BJ (cell line): ENCODE measurements at places on chromosomes 13 and 19.

DNA sequence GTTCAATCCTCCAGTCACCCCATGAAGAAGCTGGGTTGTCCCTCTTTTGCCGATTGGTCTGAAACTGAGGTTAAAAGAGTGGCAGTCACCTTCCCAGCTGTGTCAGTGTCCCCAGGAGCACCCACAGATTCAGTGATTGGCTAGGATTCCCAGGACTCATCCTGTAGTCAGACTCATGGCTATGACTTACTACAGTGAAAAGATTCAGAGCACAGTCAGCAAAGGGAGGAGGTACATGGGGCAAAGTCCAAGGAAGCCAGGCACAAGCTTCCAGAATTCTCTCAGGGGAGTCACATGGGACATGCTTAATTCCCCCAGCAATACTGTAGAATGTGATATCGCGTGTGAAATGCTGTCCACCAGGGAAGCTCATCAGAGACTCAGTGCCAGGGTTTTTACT, 14.2 kb downstream of the ZNF473 start:
- no peak for DNase-seq

DNA sequence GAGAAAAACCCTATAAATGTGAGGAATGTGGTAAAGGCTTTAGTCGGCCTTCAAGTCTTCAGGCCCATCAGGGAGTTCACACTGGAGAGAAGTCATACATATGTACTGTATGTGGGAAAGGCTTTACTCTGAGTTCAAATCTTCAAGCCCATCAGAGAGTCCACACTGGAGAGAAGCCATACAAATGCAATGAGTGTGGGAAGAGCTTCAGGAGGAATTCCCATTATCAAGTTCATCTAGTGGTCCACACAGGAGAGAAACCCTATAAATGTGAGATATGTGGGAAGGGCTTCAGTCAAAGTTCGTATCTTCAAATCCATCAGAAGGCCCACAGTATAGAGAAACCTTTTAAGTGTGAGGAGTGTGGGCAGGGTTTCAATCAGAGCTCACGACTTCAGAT, 11.7 kb downstream of the ZNF226 start:
- DNase-seq: no peak

GRCh38 chr19:55597501-55597921, 1.8 kb downstream of the FIZ1 start:
- no peak for DNase-seq

DNA sequence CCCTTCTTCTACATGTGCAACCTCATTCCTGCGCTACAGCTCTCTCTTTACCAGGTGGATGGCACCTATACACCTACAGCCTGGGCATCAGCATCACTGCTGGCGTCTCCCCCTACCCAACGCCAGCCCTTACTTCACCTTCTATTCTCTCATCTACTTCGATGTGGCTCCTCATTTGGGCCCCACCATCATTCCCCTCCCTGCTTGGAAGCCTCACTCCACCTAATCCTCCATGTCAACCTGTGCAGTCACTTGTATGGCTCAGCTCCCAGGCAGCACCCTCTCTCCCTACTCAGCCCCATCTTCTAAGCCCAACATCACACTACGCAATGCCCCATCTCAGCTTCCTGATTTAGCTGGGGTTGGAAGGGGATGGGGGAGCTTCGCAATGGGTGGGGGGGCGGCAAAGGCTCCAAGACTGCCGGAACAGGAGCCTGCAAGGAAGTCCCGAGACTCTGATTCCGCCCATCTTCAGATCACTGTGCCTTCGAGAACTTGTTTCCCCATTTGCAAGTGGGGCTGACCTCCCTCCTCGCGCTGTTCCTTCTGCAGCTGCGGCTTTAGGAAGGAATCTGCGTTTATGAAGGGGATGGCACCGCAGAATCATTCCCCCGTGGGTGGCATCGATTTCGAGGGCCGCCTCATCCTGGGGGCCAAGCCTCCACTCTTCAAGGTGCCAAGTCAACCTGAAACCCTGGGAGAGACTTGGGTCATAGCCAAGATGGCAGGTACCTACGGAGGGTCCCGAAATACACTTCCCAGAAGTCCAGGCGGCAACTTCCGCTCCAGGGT, 913 bp downstream of the MZF1 start:
- DNase-seq: no peak

DNA sequence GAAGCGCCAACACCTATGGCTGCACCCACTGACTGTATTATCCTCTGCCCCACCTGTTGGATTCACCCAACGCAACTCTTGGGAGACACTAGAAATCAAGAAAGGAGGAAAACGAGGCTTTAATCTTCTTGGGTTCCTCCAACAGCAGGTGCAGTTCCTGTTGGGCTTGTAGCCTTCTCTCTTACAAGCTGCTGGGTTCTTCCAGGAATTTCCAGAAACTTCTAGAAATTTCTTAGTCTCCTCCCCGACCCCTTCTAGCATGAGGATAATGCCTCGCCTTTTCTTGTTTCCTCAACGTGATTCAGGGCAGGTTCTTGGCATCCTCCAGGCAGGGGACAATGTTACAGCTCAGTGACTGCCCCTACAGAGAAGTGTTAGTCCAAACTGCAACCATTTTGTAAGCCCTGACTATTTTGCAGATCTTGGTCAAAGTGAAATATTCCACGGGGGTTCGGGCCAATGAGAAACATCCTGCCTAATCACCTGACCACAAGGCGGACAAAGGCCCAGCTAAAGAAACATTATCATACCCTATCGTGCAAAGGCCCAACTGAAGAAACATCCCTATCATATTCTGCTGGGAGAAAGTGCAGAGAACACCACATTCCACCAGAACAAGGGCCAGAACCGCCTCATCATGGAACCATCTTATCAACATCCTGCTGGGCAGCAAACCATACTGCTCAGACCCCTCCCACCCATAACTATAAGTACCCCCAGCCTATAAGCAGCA, 614 bp upstream of the PNMA8A start:
- no peak for DNase-seq

GRCh38 chr13:75725736-75726135, 89.6 kb downstream of the LMO7 start:
- DNase-seq: no peak

GRCh38 chr13:23513455-23513854, 56.8 kb upstream of the TNFRSF19 start:
- DNase-seq: no peak

GRCh38 chr13:66159511-66159910, 1070.6 kb downstream of the PCDH9 start:
- DNase-seq: no peak

DNA sequence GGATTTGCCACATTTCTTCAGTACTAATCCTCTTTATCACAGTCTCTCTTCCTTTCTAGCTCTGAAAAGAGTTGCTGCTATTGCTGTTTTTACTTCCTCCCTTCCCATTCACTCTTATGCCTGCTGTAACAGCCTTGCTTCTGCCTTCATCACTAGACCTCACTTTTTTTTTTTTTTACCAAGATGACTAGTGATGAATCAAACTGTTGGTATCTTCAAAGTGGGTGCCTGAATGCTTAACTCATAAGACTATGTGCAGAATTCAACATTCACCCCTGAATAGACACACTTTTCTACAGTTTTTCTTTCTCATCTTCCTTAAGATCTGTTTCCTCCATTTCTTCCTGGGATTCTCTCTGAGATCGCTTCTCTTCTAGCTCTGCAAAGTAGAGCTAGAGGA, 217.2 kb upstream of the HTR2A start:
- DNase-seq: peak; percentile 45

DNA sequence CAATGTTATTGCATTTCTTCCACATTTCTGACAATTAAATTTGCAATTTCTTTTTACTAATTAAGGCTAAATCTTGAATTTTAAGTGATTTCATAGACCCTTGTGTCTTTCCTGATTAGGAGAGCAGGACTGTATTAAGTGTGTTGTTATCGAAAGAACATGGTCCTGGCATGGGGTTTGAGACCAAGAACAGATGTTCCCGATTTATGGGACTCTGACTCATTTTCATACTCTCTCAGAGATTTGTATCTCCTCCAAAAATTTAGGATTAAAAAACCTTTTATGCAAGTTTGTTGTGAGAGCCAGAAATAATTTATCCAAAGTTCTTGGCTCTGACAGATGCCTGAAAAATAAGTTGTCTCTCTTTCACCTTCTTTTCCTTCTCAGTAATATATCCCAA, 589.3 kb upstream of the ARGLU1 start:
- DNase-seq: peak; percentile 9

- DNase-seq: no peak
These were observed 521.2 kb upstream of the NBEA start for GRCh38 chr13:34420702-34421346.

DNA sequence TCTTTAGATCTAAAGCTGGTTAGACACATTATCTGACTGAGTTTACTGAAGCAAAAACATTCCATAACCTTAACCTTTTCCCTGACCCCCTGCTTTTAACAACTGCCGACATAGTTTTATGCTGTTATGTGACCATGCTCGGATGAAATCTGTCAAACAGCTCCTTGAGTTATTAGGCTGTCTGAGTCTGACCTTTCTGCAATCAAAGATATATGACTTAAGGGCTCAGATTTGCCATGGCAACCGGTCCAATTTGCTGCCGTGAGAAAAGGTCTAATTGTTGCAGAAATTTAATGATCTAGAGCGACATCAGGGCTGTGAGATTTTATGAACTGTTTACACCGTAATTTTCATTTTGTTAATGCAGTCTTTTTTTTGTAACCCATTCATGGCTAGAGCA, 61.8 kb downstream of the URI1 start:
- DNase-seq: no peak
